Naive thymus-derived CD8-positive, alpha-beta T cell (primary cell): ENCODE measurements at places on chromosomes 13 and 19.
A peak's percentile ranks its signal among the peaks of the same experiment; 100 is the strongest.

DNA sequence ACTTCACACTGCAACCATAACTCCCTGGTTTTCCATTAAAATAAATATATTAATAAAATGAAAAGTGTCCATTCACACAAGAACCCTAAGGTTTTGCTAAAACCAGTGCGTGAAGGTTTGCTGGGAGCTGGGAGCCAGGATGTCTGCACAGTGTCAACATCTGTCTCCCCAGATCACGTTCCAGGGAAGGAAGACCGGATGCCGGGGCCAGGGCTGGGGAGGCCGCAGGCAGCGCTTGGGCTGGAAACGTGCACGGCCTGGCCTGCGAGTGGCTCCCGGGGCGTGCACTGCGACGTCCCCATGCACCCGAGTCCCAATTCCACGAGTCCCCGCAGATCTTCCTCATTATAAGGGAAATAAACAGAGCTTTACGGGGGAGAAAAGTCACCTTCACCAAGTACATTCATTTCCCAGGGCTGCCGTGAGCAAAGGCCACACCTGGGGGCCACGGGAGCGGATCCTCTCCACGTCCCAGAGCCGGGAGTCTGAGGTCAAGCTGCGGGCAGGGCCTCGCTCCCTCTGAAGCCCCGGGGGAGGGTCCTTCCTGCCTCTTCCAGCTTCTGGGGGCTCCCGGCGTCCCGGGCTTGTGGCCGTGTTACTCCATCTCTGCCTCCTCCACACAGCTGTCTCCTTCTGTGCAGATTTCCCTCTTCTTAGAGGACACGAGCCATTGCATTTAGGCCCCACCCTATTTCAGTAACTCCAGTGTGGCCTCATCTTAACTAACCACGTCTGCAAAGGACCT, 12.8 kb downstream of the SHC2 start:
- no peak for DNase-seq

GRCh38 chr13:113643593-113643992, 14.4 kb downstream of the ATP4B start:
- no peak for DNase-seq

GRCh38 chr19:51123381-51123800, 1.3 kb upstream of the SIGLEC9 start:
- DNase-seq: peak; percentile 38

DNA sequence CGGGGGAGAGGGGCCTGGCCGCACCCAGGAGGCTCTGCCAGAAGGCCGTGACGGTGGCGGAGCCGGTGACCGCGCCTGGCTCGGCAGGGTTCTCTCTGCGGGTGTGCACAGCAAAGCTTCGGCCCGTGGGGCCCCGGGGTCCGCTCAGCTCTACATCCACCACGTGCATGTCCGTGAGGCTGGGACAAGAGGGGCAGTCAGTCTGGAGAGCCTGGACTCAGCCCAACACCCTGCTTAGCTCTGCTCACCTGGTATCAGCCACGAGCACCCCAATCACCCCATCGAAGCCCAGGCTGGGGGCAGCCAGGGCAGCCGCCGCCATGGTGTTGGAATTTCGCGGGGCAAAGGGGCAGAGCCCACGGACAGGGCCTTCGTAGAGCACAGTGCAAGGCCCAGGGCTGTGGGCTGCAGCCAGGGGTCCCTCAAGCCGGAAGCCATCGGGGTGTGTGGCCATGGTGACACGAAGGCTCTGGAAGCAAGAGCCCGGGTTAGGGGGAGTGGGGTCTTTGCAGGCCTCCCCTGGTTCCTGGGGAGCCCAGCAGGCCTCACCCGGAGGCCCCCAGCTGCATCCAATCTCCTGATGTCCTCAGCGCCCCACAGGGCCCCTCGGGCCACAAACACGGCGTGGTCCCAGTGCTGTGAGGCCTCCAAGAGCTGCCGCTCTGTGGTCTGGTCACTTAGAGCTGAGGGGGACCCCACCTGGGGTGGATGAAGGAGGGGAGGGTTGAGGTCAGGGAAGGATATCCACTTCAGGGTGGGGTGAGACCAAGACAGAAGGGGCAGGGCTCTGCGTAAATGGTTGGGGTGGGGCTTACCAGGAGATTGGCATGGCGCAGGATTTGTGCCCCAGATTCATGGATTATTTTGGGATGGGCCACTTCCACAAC, 1.4 kb downstream of the ASPDH start:
- peak; percentile 64 for DNase-seq

DNA sequence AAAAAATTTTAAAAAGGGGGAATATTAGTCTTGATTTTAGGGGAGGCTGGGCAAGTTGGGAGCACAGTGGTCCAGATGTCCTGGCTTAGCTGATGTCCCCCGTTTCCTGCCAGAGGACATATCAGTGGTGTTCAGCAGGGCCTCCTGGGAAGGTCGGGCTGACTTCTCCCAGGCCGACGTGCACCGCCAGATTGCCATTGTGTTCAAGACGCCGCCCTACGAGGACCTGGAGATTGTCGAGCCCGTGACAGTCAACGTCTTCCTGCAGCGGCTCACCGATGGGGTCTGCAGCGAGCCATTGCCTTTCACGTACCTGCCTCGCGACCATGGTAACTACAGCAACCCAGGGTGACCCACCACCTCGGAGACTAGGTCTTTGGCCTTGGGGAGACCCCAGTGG, 6.4 kb upstream of the CLASRP start:
- no peak for DNase-seq

- DNase-seq: no peak
Measured at GRCh38 chr13:76035711-76036110, 399.6 kb downstream of the LMO7 start.

- DNase-seq: no peak
Measured at GRCh38 chr13:77335543-77335942, 8.6 kb upstream of the MYCBP2 start.

- DNase-seq: peak; percentile 82
Measured at GRCh38 chr19:58150328-58150921, at the start of gene ZNF329. Gene ZNF329, minus strand, starts transcription at chr19:58150789. Its CDS starts 21,286 bp downstream, at chr19:58129503.

GRCh38 chr13:40992678-40993518, 26.2 kb downstream of the ELF1 start:
- DNase-seq: no peak

- no peak for DNase-seq
Measured at GRCh38 chr19:34393629-34394028, 10.6 kb upstream of the PDCD2L start.

DNA sequence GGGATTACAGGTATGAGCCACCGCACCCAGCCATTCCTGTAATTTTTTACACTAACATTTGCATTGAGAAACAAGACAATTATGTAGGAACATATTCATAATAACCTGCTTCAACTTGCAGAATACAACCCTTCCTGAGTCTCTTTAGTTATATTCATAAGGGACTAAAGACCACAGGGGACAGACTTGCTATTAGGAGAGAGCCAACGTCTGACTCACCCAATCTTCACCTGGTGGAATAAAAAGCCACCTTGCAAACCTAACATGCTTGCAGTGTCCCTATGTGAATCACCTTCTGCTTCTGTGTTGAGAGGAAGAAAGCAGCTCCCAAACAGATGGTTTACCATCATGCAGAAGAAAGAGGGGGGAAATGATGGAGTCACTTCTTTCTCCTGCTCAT, 456.1 kb downstream of the PCDH9 start:
- DNase-seq: no peak

GRCh38 chr19:2294687-2295335, 12.8 kb upstream of the PEAK3 start:
- DNase-seq: no peak

DNA sequence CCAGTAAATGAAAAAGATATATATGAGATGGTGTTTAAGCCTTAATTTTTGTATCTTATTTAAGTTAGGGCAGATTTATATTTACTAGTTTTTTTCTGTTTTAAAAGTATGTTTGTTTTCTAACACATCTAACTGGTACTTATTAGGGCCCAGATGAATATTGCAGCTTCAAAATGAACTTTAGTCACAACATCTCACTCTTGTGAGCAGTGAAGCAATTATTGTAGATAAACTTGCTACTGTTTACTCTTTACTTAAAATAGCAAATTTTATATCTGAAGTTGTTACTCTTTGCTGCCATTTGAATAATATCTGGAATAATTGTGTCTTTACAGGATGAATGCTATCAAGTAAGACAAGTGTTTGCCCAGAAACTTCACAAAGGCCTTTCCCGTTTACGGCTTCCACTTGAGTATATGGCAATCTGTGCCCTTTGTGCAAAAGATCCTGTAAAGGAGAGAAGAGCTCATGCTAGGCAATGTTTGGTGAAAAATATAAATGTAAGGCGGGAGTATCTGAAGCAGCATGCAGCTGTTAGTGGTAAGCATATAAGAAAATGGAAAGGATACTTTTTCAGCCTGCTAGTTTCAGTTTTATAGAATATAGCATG, 166.8 kb downstream of the PDS5B start:
- no peak for DNase-seq

GRCh38 chr13:96988441-96988840, 5.8 kb downstream of the OXGR1 start:
- no peak for DNase-seq

GRCh38 chr13:100138859-100139491, 50.1 kb downstream of the PCCA start:
- no peak for DNase-seq

- DNase-seq: no peak
Measured at GRCh38 chr13:23377579-23377978, 55.9 kb downstream of the SACS start.

- DNase-seq: no peak
Measured at GRCh38 chr19:3699741-3700241, 477 bp downstream of the PIP5K1C start.

DNA sequence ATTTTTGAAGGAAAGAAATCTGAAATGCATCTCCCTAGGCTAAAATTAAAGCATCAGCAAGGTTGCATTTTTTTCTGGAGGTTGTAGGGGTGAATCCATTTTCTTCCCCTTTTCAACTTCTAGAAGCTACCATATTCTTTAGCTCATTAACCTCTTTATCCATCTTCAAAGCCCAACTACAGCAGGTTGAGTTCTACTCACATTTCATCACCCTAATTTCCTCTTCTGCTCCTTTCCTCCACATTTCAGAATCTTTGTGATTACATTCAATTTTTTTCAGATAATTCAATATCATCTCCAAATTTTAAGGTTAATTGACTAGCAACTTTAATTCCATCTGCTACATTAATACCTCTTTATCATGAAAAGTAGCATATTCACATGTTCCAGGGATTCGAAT, 2655.7 kb upstream of the PCDH20 start:
- no peak for DNase-seq

DNA sequence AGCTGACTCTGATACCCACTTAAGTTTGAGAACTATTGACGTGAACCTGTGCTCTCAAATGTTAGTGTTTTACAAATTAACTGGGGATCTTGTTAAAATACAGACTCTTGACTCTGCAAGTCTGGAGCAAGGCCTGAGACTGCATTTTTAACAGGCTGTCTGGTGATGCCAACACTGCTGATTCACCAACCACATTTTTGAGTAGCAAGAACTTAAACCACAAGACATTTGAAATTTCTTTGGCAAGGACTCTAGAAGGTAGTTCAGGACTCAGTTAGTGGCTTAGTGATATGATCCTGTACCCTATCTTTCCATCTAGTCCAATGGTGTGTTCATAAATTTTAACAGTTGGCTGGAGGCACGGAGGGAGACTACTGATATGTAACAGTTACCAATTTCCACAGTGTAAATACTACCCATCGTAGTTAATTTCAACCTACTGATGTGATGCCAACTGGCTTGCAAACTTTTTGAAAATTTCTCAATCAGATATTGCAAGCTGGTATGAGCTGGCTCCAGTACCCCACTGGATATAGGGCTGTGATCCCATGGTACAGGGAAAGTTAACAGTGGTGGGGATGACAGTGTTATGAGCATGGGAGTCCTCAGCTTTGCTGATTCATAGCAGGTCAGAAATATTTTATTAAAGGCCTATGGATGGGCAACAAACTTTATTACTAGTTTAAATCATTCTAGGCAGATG, 255.1 kb downstream of the TBC1D4 start:
- no peak for DNase-seq

GRCh38 chr19:7658219-7658686, 10.6 kb upstream of the RETN start:
- DNase-seq: peak; percentile 43

- no peak for DNase-seq
Measured at GRCh38 chr13:42732073-42732472, 49.3 kb upstream of the FAM216B start.

DNA sequence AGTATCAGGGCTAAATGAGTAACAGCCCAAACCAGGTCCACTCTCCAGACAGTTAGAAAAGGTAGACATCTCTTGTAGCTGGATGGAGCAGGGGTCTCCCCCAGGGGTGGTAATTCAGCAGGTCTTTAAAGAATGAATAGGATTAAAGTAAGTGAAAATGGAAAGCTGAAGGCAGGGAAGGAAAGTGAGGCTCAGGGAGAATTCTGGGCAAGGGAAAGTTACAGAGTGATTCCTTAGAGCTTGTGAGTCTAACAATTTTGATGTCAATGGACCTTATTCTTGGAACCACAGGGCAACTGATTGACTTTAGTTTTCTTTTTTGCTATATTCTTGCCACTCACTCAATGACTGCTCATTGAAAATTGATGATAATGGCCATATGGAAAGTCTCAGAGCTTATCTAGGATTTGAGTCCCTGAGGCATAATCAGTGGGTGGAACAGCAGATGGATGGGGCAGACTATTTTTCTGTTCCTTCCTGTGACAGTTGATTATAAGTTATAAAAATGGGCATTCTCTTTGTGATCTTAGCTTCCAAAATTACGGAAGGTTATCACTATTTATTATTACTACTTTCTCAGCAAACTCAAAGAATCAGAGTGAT, 76.9 kb downstream of the LRCH1 start:
- no peak for DNase-seq

- peak; percentile 93 for DNase-seq
Measured at GRCh38 chr19:39125554-39126311, at the start of gene PAK4. Gene PAK4, plus strand, starts transcription at chr19:39125786. Its CDS starts 43,768 bp downstream, at chr19:39169554.

GRCh38 chr19:2306971-2307370, 983 bp downstream of the LINGO3 start:
- no peak for DNase-seq

DNA sequence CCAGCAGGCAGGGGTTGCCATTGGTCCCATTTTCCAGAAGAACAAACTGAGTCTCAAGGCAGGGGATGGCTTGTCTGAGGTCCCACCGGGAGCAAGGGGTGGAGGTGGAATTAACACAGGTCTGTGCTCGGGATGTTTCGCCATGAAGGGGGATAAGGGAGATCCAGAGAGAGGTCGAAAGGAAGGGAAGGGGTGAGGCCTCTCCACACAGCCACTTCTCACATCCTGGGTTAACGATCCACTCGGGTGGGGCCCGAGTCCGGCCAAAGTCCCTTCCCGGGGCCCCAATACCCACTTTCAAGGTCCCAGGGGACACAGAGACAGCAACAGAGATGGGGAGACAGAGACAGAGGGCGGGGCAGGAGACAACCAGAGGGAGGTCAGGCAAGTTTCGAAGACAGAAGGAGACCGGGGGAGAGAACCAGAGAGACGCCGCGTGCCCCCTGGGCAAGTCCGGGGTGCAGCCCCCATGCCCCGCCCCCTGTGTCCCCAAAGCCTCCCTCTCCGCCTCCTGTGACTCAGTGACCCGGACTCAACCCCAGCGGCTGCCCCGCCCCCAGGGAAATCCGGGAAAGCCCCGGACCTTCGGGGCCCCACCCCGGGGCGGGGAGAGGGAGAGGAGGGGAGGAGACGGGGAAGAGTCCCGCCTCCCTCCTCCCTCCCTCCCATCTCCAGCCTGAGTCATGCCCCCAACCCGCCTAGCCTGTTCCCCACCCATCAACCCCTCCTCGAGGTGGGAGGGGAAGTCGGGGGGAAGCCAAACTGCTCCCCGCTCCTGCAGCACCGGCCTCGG, 1.4 kb upstream of the BCL3 start:
- DNase-seq: peak; percentile 70
